ENCODE measurements at places on chromosomes 3 and 15. TPM values are rescaled to one million over a fixed set of nuclear protein-coding genes. Genes with fewer than 3 reads are reported as not detected.

DNA sequence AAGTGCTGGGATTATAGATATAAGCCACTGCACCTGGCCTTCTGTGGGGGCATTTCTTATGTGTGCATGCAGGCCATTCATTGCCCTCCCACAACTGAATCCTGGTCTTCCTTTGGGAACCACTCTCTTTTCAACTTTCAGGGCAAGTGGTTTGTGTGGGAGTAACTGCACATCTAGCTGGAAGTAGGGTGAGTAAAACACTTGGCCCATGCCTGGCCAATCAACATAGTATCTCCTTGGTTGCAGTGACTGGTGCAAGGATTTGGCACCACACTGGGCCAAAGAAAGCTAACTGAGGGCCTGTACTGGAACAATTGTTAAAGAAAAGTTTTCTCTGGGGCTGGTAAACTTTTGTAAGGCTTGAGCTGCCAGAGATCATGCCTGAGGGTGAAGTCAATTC lies 189.2 kb upstream of the FEZF2 start:
- DNase-seq: no peak

GRCh38 chr15:77506311-77507142 lies 85.8 kb downstream of the HMG20A start:
- no peak for DNase-seq

DNA sequence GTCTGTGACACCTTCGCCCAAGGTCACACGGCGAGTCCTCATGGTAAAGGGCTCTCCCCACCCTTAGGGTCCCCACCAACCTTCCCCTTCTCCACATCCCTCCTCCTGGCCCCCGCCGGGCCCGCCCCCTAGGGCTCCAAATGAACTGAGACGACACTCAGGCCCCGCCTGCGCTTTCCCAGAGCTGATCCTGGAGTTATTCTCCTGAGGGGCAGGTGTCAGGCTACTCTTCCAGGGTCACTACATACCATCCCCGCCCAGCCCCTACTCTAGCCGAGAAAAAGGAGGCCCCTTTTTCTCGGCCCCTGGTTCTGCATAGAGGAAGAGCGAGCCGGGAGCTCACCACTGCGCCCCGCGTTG lies 292 bp downstream of the USP4 start:
- no peak for DNase-seq

- DNase-seq: no peak
Observed at GRCh38 chr15:98597666-98598065, 50.7 kb upstream of the IGF1R start.

DNA sequence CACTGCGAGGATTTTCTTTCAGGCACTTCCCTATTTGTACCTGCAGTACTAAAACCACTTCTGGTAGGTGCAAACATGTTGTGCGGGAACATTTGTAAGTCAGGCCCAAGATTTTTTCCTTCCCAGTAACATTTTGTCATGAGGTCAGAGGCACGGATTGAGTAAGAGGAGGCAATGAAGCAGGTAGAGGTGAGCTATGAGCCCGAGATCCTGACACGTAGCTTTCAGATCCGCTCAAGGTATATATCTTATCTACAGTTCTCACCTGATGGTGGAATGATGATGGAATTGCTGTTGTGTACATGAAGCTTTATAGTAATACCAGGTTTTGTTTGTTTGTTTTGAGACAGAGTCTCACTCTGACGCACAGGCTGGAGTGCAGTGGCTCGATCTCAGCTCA lies 497.5 kb downstream of the NR2F2 start:
- no peak for DNase-seq

DNA sequence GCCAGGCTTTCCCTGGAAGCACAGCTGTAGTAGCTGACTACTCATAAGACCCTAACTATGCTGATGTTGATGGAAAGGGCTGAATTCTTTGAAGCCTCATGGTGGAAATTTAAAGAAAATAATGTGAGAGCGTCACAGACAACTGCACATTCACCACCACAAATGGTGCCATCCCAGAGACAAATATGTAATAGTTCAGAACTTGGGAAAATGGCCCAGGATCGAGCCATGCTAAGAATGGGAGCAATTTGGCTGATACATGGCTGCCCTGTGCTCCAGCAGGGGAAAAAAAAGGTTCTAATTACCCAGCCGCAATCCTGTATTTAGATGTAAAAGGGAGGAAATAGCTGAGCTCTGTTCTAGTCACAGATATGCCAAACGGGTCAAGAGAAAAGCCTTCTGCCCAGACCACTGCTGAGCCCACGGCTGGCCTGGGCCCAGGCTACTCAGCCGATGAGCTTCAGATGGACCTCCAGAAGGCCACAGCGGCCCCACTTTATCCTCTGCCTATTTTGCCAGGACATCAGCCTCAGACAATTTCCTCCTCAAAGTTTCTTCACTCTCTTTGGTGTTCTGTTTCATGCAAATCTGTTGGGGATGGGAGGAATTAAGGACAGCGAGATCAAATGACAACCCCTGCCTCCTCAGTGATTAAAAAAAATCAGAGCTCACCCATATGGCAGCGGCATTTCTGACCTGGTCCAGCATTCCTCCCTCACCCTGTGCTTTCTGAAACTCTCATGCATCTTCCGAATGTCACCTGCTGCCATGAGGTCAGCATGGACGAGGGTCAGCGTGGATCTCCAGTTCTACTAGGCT lies 54.5 kb upstream of the MEX3B start:
- DNase-seq: peak; percentile 56

- DNase-seq: no peak
Observed at GRCh38 chr15:72318408-72318942, 1.5 kb downstream of the CELF6 start.

GRCh38 chr3:53079147-53079546 lies 33.3 kb upstream of the SFMBT1 start:
- DNase-seq: no peak

DNA sequence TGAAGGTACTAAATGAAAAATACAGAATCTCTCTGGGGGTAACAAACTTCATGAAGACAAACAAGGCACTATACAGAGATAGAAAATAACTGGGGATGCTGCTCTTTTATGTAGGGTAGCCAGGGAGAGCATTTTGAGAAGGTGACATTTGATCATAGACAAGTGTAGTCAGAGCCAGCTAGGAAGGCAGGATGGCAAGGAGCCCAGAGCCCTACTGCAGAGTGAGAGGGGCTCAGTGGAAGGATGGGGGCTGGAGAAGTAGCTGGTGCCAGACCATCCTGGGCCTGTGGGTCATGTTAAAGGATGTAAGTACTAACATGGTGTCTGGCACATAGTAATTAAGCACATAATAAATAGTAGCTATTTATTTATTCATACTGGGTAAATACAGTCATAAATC lies 133.6 kb downstream of the MEIS2 start:
- DNase-seq: no peak

- DNase-seq: peak; percentile 43
Observed at GRCh38 chr3:120764206-120764605, 21.7 kb downstream of the GTF2E1 start.

DNA sequence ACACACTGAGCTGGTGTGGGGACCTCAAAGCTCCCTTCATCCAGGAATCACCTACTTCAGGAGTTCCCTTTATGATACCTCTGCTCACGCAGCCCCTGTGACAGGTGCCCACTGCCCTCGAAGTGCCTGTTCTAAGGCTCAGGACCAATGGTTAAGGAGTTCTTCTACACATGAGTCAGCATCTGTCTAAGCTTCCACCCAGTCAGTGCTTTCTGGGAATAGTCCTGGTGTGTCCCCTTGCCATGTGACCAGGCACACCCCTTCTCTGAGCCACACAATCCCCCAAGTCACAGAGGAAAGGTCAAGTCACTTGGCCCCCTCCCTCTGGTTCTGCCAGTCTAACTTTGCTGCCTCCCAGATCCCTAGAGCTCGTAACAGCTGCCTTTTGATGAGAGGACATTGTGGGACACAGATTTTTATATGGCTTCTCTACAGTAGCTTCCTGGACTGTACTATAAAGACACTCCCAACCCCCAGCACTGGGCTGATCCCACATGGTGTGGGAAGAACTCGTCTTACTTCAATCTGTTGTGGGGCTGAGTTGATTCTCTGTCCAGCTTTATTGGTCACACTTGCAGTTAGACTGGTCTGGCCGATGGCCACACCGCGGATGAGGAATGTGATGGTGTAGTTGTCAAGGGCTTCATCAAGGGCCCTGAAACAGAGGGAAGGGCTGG lies 78.8 kb downstream of the NUP210 start:
- no peak for DNase-seq

- no peak for DNase-seq
Observed at GRCh38 chr3:97340940-97341339, 423.6 kb upstream of the ARL6 start.

DNA sequence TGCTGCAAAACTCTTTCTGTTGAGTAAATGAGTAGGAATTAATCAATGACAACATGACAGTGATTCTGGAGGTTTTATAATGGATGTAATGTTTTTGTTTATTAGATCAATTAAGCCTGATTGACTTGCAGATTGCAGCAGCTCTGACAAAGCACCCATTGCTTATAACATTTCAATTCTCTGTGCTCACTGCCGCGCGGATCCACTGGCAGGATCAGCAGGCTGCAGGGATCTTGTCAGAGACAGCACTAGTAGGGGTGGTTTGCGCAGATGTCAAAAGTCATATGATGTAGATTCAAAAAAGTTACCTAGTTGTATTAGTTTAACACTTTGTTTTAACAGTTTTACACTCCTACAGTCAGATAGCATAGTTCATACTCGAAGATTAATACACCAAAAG lies 93.4 kb downstream of the MBNL1 start:
- no peak for DNase-seq

DNA sequence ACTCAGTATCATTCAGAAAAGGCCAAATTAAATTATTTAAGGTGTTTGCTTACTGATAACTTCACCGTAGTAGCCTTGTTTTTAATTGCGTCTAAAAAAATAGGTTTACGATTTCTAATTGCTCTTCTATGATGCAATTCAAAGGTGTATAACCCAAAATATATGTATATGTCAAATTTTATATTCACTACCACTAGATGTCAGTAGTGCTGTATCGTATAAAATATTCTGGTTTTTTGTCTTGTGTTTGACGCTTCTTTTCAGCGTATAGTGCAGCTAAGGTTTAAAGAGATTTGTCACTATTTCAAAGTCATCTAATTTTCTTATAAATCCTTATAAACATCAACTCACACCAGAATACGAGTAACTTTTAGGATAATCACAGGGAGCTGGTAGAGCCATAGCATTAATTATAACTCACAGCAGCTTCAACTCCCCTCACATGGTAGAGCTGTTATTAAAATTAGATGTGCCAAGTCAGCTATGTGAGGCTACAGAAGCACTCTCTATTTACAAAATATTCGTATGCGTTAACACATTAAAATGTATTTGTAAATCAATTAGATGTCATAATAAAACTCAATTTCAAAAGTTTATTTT lies 3.5 kb downstream of the PFN2 start:
- DNase-seq: peak; percentile 75

- no peak for DNase-seq
Observed at GRCh38 chr15:66264859-66265513, 11.4 kb upstream of the MEGF11 start.

DNA sequence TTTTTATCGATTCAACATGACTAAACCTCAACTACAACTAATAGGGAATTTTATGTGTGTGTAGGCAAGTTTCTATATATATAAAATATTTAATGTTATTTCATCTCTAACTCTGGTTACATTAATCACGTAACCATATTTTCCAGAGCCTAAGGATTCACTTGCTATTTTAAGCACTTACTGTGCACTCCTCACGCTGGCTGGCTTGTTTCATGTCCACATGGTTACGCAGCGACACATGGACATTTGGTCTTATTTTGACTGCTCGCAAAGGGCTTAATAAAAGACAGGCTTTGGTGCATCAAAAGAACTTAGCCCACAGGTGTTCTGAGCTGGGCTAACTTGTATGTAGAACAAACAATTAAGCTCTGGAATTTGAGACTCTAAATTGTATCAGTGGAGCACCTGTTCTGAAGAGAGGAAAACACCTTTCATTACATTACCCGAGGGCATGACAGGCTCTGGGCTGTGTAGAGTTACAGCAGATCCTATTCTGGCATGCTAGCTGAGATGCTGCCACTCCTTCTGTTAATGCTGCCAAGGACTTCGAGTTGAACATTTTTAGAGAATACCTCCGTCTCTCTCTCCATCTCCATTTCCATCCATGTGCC lies 130.0 kb upstream of the NR2F2 start:
- peak; percentile 24 for DNase-seq

GRCh38 chr15:55402707-55403106 lies 5.5 kb downstream of the CCPG1 start:
- no peak for DNase-seq

DNA sequence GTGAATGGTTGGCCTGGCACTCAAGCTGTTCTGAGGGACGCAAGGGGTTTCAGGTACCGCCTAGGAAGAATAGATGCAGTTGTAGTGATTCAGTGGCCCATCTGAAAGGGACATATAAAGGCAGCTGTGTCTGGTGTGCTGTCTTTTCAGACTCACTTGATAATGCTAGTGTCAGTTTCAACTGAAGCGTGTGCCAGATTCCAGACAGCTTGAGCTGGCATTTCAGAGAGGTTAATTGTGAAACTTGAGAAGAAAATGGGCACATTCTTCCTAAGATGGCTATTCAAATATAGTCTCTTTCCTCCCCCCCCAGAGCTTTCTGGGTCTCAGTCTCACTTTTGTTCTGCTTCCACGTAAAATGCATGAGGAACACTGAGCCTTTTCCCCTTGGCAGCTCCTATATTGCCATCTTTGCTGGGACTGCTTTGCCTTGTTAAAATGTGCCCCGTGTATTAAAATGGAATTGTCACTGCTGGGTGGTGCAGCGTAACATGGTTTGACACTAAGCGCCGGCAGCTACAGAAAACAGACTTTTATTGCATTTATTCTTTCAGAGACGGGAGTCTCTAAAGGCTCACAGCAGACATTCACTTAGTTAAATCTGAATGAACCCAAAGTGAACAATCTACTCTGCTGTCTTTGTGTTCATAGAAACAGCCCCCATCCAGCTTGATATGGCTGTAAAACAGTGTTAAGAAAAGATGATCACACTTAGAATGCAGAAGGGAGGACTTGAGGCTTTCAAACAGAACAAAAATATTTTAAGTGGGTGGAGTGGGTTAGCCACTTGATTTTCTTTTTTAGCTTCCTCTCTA lies 478.7 kb downstream of the RBMS3 start:
- DNase-seq: peak; percentile 84

- DNase-seq: no peak
Observed at GRCh38 chr3:62870321-62870720, 4.9 kb downstream of the CADPS start.

- peak; percentile 50 for DNase-seq
Observed at GRCh38 chr3:29176501-29176900, 104.4 kb upstream of the RBMS3 start.

ASB14 gene
- 0.05 TPM for total RNA-seq

CISH gene
- total RNA-seq: 0.35 TPM

FOXB1 gene
- total RNA-seq: not detected

MTFMT gene
- total RNA-seq: 24.8 TPM

DAZL gene
- not detected for total RNA-seq

ZBTB38 gene
- total RNA-seq: 108 TPM

MRPL3 gene
- total RNA-seq: 130 TPM

ADIPOQ gene
- not detected for total RNA-seq

C2CD4B gene
- not detected for total RNA-seq

ADAMTSL3 gene
- 0.05 TPM for total RNA-seq

CSTA gene
- 0.37 TPM for total RNA-seq

CELF6 gene
- total RNA-seq: 1.0 TPM

FSD2 gene
- total RNA-seq: 0.52 TPM

All from myocyte (in vitro differentiated cells).